ENCODE measurements at places on chromosomes 12 and 14. TPM values are rescaled to one million over a fixed set of nuclear protein-coding genes. Genes with fewer than 3 reads are reported as not detected.

LAG3 gene
- 3.8 TPM for total RNA-seq

POTEG gene
- not detected for total RNA-seq

CELA1 gene
- total RNA-seq: not detected

DNA sequence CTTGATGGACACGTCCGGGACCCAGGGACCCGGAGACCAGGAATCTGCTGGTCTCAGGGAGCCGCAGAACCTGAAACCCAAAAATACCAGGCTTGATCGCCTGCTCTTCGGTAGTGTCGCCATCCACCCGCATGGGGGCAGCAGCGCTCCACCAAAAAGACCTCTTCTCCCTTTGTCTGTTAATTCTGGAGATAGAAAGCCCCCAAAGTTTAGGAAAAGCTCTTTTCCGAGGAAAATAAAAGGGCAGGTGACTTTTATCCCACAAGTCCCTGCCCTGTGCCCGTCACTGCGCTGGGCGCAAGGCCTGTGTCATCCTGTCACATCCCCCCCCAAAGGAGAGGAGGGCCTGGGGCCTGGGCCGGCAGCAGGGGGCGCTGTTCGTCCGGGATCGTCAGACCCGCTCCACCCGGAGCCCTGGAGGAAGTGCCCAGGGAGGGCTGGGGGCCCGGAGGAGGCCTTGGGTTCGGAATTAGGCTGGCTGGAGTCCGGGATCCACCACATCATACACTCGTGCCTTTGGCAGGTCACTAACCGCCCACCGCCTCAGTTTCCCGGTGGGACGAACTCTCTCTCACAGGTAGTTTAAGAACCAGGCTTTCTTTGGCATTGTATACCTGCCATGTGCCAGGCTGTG, 31.9 kb downstream of the DAD1 start:
- DNase-seq: peak; percentile 92

SSPN gene
- 19.4 TPM for total RNA-seq

STON2 gene
- total RNA-seq: 60.4 TPM

TAS2R43 gene
- total RNA-seq: 1.9 TPM

CDCA3 gene
- total RNA-seq: 11.9 TPM

GRCh38 chr12:125983784-125984500, 918.7 kb downstream of the AACS start:
- DNase-seq: no peak

USP30 gene
- 27.3 TPM for total RNA-seq

LRRC10 gene
- not detected for total RNA-seq

- no peak for DNase-seq
Observed at GRCh38 chr12:13203034-13203922, 6.8 kb downstream of the EMP1 start.

RGS6 gene
- total RNA-seq: 1.5 TPM

NKX2-1 gene
- total RNA-seq: not detected
